ENCODE measurements at places on chromosomes 6 and 20. TPM values are rescaled to one million over a fixed set of nuclear protein-coding genes. Genes with fewer than 3 reads are reported as not detected.

Gene TRIM10
- 0.03 TPM for polyA plus RNA-seq

Gene RGS17
- 2.5 TPM for polyA plus RNA-seq

Gene TXNDC5
- 111 TPM for polyA plus RNA-seq

Gene TCF15
- polyA plus RNA-seq, result not detected

Gene HSF2
- polyA plus RNA-seq, result 9.2 TPM

Data from A549 (cell line).